ENCODE measurements at places on chromosomes 1 and 21.

DNA sequence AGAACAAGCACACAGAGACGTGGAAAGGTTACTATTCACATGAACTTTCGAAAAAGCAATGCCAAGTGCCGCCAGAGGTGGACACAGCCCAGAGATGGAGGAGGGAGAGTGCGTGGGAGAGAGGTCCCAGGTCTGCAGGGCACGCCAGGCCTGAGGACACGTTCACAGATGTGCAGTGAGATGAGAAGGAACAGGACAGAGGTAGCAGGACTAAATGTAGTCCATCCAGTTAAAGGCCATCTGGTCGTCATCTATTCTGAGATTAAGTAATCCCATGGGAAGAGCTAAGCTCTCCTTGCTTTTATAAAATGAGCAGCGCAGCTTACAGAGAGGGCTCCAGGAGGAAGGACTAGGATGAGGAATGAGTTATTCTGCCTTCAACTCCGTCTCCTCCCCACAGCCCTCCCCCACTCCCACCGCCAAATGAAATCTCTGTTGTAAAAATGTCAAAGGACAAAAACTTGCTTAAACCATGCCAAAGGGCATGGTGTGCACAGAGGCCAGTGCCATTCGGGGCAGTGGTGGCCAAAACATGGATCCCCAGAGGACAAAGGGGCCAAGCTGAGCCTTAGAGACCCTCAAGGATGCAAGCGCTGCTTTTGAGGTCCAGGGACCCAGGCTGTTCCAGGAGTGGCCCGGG, 85.4 kb upstream of the SLC25A33 start:
- no peak for DNase-seq

DNA sequence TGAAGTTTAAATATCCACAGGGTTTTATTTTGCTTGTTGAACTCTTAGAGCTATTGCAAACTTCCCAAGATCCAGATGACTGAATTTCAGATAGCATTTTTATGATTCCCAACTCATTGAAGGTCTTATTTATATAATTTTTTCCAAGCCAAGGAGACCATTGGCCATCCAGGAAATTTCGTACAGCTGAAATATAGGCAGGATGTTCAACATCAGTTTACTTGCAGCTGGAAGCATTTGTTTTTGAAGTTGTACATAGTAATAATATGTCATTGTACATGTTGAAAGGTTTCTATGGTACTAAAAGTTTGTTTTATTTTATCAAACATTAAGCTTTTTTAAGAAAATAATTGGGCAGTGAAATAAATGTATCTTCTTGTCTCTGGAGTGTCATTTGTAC, 32.8 kb upstream of the DDR2 start:
- DNase-seq, result no peak

GRCh38 chr1:40239626-40240025, 8.1 kb upstream of the TMCO2 start:
- DNase-seq, result no peak

DNA sequence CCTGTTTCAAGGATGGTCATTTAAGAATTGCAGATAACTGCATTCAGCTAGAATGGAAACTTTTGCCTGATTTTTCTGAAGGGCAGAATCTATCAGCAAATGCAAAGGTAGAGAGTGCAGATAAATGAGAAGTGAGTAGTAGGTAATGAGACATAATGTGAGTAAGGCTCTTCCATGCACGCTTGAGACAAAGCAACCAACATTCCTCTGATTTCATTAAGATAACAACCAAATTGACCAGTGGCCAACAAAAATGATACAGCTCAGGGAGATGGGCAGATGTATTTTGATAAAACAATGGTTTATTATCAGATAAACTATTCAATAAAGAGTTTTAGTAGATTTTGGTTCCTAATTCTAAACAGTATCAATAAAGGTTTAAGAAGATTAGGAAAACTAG, 404.4 kb upstream of the PBX1 start:
- no peak for DNase-seq

- no peak for DNase-seq
These were observed 42.8 kb downstream of the C8A start for GRCh38 chr1:56897150-56898004.

DNA sequence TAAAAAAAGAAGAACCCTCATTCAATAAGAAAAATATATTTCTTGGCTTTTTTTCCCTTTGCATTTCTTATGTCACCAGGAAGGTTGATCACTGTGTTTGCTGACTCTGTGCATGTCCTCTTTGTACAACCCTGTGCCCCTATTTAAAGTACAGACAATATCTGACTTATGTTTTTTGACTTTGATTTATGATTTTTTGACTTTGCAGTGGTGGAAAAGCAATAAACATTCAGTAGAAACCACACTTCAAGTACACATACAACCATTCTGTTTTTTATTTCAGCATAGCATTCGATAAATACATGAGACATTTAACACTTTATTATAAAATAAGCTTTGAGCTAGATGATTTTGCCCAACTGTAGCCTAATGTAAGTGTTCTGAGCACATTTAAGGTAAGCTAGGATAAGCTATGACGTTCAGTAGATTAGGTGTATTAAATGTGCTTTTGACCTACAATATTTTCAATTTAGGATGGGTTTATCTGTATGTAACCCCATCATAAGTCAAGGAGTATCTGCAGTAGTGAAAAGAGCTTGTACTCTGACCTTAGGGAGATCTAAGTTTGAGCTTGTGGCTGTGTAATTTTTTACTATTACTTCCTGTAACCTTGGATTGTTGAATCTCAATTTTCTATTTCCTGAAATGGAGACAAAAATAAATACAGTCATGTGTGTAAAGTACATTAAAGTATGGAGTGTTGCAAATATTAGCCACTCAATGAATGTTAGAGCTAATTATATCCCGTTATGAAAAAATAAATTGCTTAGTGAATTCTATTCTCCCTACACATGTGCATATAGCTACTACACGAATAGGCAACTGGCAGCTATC, 1.2 kb downstream of the RNASEL start:
- DNase-seq, result no peak

DNA sequence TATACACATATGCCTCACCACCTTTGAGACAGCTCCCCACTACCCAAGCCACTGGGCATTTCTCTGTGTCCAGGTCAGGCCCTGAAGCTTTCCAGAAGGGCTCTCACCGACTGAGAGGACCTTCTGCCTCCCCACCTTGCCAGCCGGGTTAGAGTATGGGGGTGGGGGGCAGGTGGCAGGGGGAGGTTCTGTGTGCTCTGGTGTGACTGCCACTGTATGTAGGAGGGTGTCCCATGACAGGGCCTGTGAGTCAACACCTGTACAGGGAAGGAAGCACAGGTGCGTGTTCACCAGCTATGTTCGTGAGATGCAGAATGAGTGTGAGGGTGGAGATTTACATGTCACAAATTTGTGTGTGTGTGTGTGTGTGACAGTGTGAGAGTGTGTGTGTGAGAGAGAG, 7.0 kb downstream of the AHDC1 start:
- DNase-seq, result no peak

- DNase-seq, result no peak
These were observed 63.8 kb upstream of the ETS2 start for GRCh38 chr21:38741950-38742256.

GRCh38 chr1:230809256-230809990, 58.9 kb downstream of the C1orf198 start:
- no peak for DNase-seq

- no peak for DNase-seq
These were observed 1725.5 kb downstream of the MRPL39 start for GRCh38 chr21:23881783-23882182.

DNA sequence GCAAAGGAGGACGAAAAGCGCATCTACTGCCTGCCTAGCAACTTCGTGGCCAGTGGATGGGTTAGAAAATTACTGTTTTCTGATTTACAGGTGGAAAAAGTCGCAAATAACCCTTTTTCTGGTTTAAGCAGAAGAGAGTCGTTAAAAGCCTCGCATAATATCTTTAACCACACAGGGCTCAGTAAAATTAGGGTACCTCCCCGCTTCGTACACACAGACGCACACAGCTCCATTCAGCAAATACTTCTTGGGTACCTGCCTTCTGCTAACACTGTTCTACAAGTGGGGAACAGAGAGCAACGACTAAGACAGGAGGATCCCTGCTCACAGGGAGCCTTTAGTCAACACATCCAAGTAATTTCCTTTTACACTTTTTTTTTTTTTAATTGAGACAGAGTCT, 704 bp downstream of the ALG6 start:
- no peak for DNase-seq

- DNase-seq, result no peak
These were observed 31.6 kb downstream of the IGSF5 start for GRCh38 chr21:39776589-39776988.
